Kidney epithelial cell (primary cell): ENCODE measurements at places on chromosomes 3 and 15. TPM values are rescaled to one million over a fixed set of nuclear protein-coding genes. Genes with fewer than 3 reads are reported as not detected.

SERINC4 gene
- total RNA-seq: 0.46 TPM in 1 of 2 replicates, not detected in the other

CRABP1 gene
- total RNA-seq: not detected in 2 replicates

DHX30 gene
- 79.4 and 85.2 TPM in 2 replicates for total RNA-seq

IGF2BP2 gene
- total RNA-seq: 68.6 and 77.0 TPM in 2 replicates

ZPLD1 gene
- total RNA-seq: 0.08 and 0.41 TPM in 2 replicates

ZFYVE19 gene
- total RNA-seq: 21.8 and 34.7 TPM in 2 replicates

XCR1 gene
- total RNA-seq: not detected in 2 replicates

NCEH1 gene
- 14.9 and 22.4 TPM in 2 replicates for total RNA-seq

SLC27A2 gene
- total RNA-seq: 7.8 and 7.9 TPM in 2 replicates

CCDC54 gene
- total RNA-seq: not detected in 2 replicates

SLC9C1 gene
- total RNA-seq: 2.2 TPM in 1 of 2 replicates, not detected in the other

AGBL1 gene
- not detected in 2 replicates for total RNA-seq

CCR8 gene
- not detected in 2 replicates for total RNA-seq

ARL14 gene
- 0.08 and 0.21 TPM in 2 replicates for total RNA-seq

GOLGA8J gene
- not detected in 2 replicates for total RNA-seq

HYAL1 gene
- 0.14 TPM in 1 of 2 replicates, not detected in the other for total RNA-seq

TMCO5A gene
- not detected in 2 replicates for total RNA-seq

LRTM1 gene
- total RNA-seq: not detected in 2 replicates

POLQ gene
- total RNA-seq: 1.3 and 2.0 TPM in 2 replicates

TMEM40 gene
- 5.3 and 7.9 TPM in 2 replicates for total RNA-seq

GRM2 gene
- total RNA-seq: not detected in 2 replicates

ATP13A5 gene
- total RNA-seq: not detected in 2 replicates

DISP2 gene
- total RNA-seq: 2.2 and 3.2 TPM in 2 replicates

ITIH1 gene
- total RNA-seq: not detected in 2 replicates

BFSP2 gene
- total RNA-seq: 0.96 TPM in 1 of 2 replicates, not detected in the other

SLC2A2 gene
- not detected in 2 replicates for total RNA-seq

SMCO1 gene
- total RNA-seq: not detected in 2 replicates

C15orf62 gene
- total RNA-seq: 1.2 and 1.4 TPM in 2 replicates

CLDN18 gene
- not detected in 2 replicates for total RNA-seq

CNTN3 gene
- total RNA-seq: 2.0 and 2.6 TPM in 2 replicates

SNTN gene
- total RNA-seq: not detected in 2 replicates

NDUFB5 gene
- 93.0 and 103 TPM in 2 replicates for total RNA-seq

EFHB gene
- total RNA-seq: 0.33 and 1.5 TPM in 2 replicates

LRRIQ4 gene
- total RNA-seq: 0.04 and 0.41 TPM in 2 replicates

SPINK8 gene
- total RNA-seq: not detected in 2 replicates

C3orf22 gene
- total RNA-seq: not detected in 2 replicates

ELL3 gene
- total RNA-seq: 1.3 and 3.5 TPM in 2 replicates

GXYLT2 gene
- 7.4 and 9.3 TPM in 2 replicates for total RNA-seq

AMT gene
- total RNA-seq: 4.9 and 6.6 TPM in 2 replicates

FBXO40 gene
- under 0.01 TPM in 1 of 2 replicates, not detected in the other for total RNA-seq

ROBO2 gene
- 1.4 and 3.9 TPM in 2 replicates for total RNA-seq

CERS3 gene
- total RNA-seq: not detected in 2 replicates

ATOSA gene
- total RNA-seq: 10.5 and 18.4 TPM in 2 replicates

ABTB1 gene
- 14.2 and 16.0 TPM in 2 replicates for total RNA-seq

MED12L gene
- 1.3 and 1.8 TPM in 2 replicates for total RNA-seq

ANKRD34C gene
- not detected in 2 replicates for total RNA-seq

PARP6 gene
- 45.0 and 45.7 TPM in 2 replicates for total RNA-seq

EPHB3 gene
- total RNA-seq: 1.0 and 1.5 TPM in 2 replicates

THPO gene
- 0.25 TPM in 1 of 2 replicates, not detected in the other for total RNA-seq

ANXA2 gene
- 2,658 and 2,688 TPM in 2 replicates for total RNA-seq

PLCH1 gene
- 2.9 and 3.3 TPM in 2 replicates for total RNA-seq

ATXN7 gene
- 12.3 TPM in 2 replicates for total RNA-seq

LRRC34 gene
- total RNA-seq: 4.1 and 6.0 TPM in 2 replicates

PTPN9 gene
- total RNA-seq: 37.2 and 39.0 TPM in 2 replicates
